ENCODE measurements at places on chromosomes 7 and 10.

DNA sequence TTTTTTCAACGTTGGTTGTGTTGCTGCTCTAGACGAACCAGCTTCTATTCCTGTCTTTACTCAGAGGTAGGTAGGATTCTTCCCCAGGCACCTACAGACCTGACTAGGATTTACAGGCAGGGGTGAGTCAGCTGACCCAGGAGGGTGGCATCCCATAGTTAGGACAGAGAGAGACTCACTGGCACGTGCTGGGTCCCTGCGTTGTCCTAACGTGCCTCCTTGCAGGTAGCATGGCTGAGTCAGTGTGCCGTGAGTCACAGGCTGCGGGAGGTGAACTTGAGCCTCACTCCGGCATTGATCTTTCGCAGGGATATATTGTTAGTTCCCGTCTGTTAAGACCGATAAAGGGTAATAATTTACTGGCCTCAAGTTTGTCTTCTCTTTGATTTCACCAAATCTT lies 96.5 kb downstream of the PFKFB3 start:
- no peak for DNase-seq

GRCh38 chr10:99768556-99768955 lies 13.9 kb upstream of the ABCC2 start:
- no peak for DNase-seq

DNA sequence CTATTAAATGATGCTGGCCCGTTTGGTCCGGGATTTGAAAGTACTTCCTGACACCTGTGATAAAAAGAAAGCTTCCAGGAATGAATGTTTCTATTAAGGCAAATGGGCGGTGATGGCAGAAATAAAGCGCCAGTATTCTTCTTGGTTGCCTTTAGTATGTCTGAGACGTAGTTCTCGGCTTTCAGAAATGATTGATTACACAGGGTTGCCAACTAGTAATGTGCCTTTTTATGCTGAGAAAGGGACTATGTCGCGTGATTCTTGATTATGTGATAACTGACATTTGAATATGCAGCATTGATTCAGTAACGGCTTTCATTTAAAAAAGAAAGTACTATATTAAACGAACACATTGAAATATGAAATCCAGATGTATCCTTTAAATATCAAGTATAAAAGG lies 13.9 kb downstream of the ZRANB1 start:
- DNase-seq = no peak

- no peak for DNase-seq
Observed at GRCh38 chr7:87507446-87507845, 32.0 kb upstream of the ABCB4 start.

GRCh38 chr10:27319752-27320431 lies 79.3 kb upstream of the ACBD5 start:
- no peak for DNase-seq

DNA sequence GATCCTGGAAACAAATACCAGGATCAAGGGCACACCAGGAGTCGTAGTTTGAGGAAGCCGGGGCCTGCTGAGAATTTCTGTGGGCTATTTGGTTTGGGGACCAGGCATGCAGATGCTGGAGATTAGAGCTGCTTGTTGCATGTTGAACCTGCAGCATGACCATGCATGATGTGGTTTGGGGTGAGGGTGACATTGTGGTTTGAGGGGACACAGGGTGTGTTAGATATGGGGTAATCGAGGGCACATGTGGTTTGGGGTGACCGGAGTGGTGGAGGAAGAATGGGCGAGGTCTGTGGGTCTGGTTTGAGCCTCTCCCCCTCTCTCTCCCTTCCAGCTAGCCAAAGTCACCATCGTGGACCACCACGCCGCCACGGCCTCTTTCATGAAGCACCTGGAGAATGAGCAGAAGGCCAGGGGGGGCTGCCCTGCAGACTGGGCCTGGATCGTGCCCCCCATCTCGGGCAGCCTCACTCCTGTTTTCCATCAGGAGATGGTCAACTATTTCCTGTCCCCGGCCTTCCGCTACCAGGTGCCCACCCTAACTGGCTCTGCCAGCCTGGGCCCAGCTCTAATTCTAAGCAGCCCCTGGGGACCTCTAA lies 10.2 kb downstream of the NOS3 start:
- DNase-seq = no peak

- DNase-seq = no peak
Observed at GRCh38 chr10:4073912-4074311, 288.9 kb upstream of the KLF6 start.

GRCh38 chr10:69086001-69086509 lies 1.8 kb upstream of the SRGN start:
- no peak for DNase-seq

GRCh38 chr7:129774359-129774758 lies 162.8 kb downstream of the NRF1 start:
- DNase-seq = no peak

- DNase-seq = no peak
Observed at GRCh38 chr7:8082762-8083161, 114.2 kb downstream of the GLCCI1 start.

DNA sequence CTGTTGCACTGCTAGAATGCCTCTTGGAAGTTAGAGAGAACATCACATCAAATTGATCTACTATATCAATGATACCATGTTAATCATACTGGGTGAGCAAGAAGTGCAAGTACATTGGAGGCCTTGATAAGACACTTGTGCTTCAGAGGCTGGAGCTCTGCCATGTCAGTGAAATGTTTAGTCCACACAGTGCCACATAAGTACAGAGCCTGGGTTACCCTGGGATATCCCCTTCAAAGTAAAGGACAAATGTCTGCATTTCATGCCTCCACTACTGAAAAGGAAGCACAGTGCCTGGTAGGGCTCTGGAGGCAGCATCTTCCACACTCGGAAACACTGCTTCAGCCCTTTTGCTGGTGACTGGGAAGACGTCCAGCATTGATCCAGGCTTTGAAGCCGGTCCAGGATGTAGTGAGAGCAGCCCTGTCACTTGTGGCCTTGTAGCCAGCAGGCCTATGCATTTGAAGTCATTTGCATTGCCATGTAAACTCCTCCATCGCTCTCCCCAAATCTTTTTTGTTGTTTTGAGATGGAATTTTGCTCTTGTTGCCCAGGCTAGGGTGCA lies 15.7 kb upstream of the STN1 start:
- no peak for DNase-seq

DNA sequence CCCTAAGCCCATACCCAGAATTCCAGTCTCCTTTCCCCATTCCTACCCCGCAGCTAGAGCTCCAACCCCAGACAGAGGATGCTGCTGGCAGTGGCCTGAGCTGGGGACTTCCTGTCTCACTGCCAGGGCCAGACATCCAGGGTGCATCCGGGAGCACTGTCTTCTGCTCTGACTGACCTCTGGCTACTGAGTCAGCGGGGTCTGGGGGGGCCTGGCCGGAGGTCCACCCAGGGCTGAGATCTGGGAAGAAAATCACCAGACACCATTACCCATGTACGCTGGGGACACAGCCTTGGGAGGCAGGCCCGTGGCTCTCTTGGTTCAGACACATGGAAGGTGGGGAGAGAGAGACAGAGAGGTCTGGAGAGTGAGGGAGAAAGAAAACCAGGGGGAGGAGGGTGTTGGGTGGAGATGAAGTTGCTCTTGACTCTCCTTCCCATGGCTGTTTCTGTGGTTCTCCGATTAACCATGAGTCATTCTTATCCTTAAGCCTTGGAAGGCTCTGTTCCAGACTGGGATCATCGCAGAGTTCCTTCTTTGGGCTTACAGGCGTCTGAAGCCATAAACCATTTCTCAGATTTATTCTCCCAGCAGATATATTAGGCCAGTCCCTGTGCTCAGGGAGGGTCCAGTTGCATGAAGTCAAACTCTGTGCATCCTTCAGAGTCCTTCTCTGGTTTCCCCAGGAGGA lies 23.6 kb downstream of the TSPAN15 start:
- no peak for DNase-seq

DNA sequence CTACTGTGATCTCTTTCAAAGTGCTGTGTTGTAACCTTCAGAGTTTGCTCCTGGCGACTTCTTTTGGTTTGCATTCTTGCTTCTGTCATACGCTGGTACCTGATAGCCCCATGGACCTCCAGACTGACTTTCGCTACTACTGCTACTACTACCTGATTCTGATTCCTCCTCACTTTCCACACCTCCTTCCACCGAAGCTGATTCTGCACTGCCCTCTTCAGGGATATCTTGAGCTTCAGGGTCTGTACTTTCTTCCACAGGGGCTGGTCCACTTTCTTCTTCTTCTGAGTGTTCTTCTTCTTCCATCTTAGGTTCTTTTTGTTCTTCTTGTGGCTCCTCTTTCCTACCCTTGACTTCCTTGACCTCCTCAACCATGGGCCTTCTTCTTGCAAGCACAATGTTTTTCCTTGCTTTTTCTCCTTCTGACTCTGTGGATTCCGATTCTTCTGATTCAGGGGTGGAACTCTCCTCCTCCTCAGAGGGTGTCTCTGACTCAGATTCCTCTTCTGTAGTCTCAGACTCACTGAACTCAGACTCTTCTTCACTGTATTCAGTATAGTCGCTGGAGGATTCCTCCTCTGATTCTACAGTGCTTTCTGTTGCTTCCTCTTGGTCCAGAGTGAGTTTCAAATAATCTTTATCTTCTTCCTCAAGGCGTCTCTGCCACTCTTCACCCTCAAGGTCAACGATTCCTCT lies 992.2 kb downstream of the PCDH15 start:
- DNase-seq = no peak

Measured in effector memory CD4-positive, alpha-beta T cell (primary cell).